ENCODE measurements at places on chromosomes 1 and 21.

DNA sequence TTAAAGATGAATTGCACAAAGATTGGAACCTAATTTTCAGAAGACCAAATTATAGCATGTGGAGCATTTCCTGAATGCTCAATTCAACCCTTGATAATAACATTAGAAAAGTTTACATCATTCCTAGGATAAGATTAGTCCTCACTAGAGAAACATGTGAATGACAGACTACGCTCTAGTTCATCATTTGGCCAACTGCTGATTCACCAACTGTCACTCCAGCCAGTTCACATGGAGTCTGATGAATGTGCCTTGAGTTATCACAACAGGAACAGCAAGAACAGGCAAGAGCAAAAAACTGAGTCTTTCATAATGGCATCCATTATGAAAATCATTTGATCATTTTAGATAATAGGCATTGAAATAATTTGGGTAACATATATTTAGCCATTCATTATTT is 415.9 kb downstream of the PTPRC start:
- DNase-seq = no peak

- no peak for DNase-seq
Observed at GRCh38 chr1:228282329-228283042, 74.6 kb downstream of the OBSCN start.

DNA sequence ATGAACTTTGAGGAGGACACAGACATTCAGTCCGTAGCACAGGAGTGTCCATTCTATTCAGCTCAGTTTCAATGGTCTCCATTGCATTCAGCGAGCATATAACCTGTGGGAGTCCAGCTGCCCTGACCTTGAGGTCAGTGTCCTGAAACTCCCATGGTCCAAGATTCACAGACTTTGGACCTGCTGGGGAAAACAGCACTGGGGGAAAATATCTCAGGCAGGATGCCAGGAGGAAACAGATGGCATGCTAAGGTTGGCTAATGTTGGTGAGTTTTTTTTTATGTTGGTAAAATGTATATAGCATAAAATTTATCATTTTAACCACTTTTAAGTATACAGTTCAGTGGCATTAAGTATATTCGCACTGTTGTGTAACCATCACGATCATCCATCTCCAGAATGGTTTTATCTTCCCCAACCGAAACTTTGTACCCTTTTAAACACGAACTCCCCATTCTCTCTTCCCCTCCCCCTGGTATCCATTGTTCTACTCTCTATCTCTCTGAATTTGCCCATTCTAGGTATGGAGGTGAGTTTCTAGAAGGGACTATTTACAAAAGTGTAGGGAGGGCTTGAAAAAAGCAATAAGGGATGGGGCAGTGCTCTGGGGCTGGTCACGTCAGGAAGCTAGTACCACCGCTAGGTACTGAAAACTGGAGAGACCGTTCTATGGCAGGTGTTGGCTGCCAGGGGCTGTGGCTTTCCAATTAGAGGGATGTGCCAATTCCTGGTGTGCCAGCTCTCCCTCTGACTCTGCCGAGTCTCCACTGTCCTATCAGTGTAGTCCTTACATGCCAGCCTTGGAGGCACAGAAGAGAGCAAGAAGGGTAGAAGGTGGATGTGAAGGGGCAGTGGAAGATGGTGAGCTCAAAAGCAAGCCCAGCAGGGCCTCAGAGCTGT is 85.3 kb downstream of the FOXD2 start:
- no peak for DNase-seq

DNA sequence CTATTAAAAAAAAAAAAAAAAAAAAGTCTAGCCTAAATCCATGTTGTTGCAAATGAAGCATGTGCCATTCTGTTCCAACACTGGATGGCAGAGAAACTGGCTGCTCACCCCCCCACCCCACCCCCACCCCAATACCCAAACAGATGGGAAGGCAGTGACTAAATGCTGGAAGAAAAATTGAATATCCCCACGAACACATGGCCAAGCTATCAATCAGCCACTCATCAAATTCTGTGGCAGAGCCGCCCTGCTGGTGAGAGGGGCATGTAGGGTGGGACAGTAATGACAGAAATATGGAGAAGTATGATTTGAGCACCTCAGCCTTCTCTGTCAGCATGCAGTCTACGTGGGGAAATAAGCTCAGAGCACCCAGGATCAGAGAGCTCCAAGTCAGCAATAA is 34.1 kb downstream of the OPTC start:
- peak; percentile 18 for DNase-seq

DNA sequence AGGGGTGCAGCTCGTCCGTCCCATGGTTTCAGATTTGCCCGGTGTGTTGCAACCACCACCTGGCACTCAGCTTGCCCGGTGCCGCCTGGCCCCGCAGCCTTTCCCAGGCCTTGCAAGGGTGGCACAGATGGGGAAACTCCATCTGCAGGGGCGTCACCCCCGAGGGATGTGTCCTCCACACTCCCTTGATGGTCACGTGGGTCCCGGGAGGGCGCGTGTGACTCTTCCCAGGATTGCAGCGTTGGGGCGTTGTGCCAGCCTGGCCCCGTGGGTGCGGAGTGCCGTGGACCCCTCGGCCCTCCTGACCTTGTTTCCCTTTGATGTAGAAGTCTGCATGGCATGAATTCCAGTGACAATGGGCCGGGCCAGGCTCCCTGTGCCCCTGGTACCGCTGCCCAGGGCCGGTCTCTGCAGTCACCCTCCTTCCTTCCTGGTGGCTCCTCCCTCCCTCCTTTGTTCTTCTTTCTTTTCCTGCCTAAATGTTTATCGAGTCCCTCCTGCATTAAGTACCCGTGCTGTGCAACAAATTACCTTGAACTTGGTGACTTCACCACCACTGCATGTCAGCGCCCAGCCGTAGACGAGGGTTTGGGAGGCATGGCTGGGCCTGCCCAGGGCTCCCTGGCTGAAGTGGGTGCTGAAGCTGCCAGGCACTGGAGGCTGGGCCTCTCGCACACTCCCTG is 22.9 kb downstream of the RRP1 start:
- DNase-seq = no peak

GRCh38 chr21:42308914-42309752 is 6.1 kb downstream of the TFF3 start:
- no peak for DNase-seq

GRCh38 chr1:93447481-93448291 is at the start of gene FNBP1L:
FNBP1L (plus strand) TSS chr1:93448118; CDS start chr1:93448282, 164 bp downstream.
- peak; percentile 89 for DNase-seq

GRCh38 chr1:60835649-60836048 is 246.7 kb upstream of the NFIA start:
- no peak for DNase-seq

DNA sequence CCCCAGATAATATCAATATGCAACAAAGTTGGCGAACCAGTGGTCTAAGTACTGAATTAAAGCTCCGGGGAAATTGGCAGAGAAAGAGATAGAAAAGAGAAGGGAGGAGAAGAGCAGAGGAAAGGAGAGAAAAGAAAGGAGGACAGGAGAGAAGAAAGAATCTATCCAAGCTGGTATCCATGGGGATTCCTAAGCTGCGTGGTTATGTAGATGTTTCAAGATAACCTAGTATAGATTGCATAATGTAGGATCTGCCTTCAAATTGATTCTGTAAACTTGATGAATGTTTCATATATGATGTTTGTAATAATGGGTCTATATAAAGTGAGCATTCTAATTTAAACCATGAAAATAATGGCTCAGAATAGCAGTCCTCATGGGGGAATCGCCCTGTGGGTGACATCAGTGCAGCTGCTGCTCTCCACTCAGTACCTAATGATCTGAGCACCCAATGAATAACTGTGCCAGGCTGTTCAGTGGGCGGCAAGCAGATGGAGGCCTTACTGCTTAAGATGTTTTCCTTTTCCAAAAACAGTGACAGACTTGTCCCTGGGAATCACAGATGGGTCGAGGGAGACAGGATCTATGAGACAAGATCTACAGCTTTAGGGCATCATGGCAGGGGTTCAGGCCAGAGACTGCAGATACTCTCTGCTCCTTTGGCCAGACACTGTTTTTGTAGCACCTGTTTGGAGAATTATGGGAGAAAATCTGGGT is 78.0 kb downstream of the LAMC2 start:
- DNase-seq = no peak

GRCh38 chr1:59238333-59238934 is 58.5 kb upstream of the FGGY start:
- DNase-seq = no peak

DNA sequence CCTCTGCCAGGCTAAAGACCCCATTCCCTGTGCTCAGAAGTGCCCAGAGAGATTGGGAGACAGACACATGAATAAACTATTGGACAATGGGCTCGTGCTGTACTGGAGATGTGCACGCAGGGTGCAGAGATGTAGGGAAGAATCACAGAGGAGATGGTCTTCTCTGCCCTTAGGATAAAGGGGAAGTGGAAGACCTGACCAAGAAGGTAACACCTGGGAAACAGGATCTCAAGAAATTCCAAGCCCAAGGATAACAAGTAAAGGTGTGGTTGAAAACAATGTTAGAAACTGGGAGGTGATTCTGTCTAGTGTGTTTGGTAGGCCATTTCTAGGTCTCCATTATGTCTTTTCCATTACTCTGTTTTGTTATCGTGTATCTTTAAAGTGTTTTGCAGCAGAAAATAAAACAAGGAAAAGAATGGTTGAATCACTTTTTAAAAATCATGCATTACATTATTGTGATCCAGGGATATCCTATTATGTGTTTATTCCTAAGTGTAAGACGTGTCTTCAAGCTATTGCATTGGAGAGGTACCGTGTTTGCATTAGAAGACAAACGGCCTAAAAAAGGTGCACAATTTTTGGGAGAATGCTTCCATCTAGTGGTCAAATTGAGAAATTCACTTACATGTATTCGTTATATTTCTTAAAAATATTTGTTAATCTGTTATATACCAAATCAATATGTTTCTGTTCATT is 40.8 kb upstream of the KCTD3 start:
- peak; percentile 75 for DNase-seq

- no peak for DNase-seq
Observed at GRCh38 chr1:22760455-22760854, 49.8 kb downstream of the EPHB2 start.

DNA sequence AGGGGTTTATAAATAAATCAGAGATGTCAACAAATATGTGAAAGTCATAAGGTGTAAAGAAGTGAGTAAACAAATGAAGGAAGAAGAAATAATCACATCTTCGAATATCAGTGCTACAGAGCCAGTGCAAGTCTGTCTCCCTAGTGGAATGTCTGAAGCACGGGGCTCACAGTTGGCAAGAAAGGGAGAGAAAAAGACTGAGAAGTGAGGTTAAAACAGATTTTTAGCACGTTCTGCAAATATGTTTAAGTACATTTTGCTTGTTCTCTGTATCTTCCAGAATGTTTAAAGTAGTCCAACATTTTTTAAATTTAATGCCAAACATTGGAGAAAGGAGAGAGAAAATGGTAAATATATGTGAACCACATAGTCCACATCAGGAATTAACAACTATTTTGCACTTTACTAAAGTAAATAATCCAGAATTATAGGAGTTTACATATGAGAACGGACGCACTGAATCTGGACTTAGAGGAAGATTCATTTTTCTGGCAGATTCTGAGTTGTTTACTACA is 682.4 kb downstream of the LTN1 start:
- no peak for DNase-seq

DNA sequence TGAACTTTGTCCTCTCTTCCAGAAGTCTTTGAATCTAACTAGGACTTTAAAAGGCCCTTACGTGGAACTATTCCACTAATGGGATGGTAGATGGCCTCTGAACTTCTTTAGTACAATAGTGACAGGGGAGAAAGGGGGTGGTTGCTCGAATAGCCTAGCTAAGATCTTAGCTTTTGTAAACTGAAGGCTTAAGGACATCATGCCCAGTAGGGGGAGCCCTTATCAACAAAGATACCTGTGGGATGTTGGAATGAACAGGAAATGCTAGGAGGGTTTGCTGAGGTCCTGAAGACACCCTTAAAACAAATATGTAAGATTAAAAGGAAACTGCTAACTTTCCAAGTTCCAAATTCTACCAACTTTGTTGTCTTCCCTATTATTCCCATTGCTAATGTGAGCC is 33.2 kb downstream of the NHLH2 start:
- peak; percentile 90 for DNase-seq

- DNase-seq = peak; percentile 6
Observed at GRCh38 chr1:220717800-220718640, 27.9 kb downstream of the C1orf115 start.

DNA sequence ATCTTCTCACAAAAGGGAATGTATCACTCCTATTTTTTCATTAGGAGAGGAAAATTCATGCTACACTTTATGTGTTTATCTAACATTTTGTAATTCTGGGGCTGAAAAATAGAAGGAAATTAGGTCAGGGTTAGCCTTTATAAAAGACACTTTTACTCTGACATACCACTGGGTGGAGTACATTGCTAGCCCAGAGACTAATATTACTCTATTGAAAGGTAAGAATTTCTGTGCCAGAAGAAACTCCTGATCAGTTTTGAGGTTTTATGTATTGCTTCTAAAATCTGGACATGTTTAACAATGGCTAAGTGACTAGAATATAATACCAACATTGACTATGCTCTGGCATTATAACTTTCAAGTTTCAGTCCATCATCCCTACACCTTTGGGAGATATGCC is 724.6 kb downstream of the USP25 start:
- peak; percentile 11 for DNase-seq

Measured in hematopoietic multipotent progenitor cell treated with erythropoietin and hydrocortisone succinate and interleukin-3 and kit ligand, for 4 days (in vitro differentiated cells).